ENCODE measurements at places on chromosomes 4 and X.

GRCh38 chr4:46648088-46648744 is 258.3 kb upstream of the GABRA2 start:
- DNase-seq = no peak

DNA sequence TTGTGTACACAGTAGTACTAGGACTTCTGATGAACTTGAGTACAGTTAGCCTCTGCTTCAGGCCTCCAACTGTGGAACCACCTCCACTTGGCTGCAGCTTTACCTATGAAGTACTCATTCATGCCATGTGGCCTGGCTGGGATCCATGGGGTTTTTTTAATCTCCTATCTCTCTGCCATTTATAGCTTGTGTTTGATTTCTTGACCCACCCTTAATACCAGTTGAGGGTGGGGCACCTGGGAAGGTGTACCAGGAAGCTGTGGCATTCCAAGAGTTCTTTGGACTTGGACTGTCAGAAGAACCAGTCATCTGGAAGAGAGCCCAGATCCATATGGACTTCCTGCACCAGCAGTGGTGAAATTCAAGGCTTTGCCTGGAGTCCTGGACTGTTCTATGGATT is 230.1 kb downstream of the SHROOM3 start:
- DNase-seq = no peak

DNA sequence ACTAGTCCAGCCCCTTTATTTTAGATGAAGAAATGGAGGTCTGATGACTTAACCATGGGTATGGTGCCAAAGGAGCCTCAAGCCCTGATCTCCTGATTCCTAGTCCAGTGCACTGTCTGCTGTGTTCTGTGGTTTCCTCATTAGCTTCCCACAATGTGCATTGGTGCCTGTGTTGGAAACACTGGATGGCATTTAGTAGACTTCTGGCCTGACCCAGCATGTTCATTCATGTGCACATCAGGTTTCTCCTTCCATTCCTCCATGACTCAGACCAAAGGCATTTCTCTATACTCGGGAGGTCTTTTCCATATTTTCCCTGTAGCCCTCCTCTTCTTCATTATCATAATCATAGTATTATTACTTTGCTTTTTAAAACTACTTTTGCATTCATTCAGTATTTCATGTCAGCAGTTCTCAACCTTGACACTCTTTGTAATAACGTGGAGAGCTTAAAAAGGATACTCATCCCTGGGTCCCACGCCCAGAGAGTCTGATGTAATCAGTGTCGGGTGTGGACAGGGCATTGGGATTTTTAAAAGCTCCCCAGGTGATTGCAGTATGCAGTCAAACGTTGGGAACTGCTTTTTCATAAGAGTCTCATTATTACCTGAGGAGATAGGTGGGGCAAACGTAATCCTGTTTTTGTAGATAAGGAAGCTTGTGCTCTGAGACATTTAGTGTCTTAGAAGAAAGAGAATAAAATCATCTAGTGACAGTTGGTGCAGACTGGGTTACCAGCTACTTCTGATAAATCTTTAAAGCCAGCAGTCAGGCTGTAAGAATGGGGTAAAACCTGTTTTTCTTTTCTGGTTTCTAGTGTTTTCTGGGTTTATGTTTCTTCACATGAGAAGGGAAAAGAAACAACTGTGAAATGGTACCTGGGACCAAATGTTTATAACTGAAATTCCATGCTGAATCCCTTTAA is 40.9 kb upstream of the XK start:
- no peak for DNase-seq

DNA sequence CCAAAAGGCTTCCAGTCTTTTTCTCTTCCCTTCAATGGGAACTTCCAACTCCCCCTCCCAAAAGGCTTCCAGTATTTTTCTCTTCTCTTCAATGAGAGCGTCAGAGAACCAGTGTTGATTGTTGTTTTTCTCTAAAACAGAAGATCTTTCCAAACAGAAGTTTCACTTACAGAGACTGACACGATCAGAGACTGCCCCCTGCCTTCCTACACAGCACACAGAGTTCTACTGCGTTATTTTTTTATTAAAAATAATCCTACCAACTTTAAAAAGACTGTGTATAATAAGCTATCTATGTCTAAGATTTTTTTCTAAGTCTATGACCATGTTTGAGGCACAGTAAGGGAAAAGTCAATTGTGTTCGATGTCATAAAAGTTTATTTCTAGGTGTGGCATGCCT is 3.5 kb upstream of the HTR2C start:
- no peak for DNase-seq

- DNase-seq = no peak
Observed at GRCh38 chr4:123972031-123972430, 575.4 kb downstream of the SPRY1 start.

DNA sequence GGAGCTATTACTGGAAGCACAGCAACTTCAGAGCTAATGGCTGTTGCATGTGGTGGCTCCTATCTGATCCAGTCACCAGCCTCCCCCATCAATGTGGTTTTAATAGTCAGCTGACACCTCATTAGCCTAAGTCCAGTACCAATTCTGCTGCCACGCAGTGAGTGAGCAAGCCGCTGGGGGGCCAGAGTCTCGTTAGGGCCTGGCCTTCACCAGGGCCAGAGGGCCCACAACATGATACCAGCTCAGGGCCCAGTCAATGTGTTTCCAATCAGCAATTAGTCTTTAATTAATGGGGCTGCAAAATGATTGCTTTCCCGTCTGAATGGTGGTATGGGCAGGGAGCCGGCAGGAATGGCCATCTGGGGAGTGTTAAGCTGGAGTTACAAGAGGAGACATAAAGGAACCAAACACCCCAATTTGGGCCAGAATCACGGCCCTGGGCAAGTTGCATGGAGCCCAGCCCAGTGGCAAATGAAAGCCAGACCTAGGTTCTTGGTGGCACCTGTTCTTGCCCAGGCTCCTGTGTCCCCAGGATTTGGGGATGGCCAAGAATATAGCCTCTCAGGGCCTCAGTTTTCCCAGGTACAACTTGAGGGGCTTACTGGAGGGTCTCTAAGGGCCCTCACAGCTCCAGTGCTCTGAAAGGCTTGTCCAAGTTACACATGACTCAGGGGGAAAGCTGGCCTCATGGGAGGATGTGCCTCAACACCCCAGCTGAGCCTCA is 119.2 kb downstream of the EFNB1 start:
- DNase-seq = peak; percentile 3

GRCh38 chr4:122313006-122313646 is 65.7 kb upstream of the ADAD1 start:
- DNase-seq = no peak

- DNase-seq = no peak
Observed at GRCh38 chr4:30601070-30601865, 118.9 kb upstream of the PCDH7 start.

DNA sequence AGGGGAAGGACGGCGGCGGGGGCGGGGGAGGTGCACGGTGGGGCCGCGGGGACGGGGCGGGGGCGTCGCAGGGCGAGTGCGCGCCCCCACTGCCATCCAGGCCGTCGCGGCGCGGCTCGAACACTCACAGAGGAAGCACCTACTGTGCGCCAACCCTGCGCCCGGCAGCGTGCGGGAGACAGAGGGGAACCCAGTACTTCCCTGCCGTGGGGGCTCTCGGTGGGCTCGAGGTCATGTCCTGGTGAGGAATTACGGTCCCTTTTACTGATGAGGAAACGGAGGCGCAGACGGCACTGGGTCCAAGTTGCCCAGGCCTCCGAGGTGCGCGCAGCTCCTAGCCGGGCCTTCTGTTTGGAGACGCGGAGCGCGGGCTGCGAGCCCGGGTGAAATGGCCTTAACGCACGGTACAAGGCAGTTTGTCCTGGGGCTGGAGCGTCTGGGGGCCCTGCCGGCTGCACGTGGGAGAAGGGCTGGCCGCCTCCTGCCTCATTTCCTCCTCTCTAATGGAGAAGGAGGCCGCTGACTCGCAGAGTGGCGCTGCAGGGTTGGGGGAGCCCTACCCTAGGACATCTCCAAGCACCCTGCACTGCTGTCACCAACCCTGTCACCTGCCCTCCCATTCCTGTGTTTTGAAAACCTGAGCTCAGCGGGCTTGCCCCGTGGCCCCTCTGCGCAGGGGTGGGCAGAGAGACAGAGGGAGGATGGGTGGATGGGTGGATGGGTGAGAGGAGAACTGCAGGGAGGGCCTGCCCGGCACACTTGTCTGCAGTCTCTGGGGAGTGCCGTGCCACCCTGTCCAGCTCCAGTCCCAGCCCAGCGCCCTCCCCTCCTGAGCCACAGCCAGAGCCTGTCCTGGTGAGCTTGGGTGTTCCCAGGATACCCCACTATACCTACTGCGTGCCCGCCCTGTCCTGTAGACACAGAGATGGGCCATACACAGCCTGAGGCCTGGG is 106.0 kb downstream of the ADRA2C start:
- no peak for DNase-seq

DNA sequence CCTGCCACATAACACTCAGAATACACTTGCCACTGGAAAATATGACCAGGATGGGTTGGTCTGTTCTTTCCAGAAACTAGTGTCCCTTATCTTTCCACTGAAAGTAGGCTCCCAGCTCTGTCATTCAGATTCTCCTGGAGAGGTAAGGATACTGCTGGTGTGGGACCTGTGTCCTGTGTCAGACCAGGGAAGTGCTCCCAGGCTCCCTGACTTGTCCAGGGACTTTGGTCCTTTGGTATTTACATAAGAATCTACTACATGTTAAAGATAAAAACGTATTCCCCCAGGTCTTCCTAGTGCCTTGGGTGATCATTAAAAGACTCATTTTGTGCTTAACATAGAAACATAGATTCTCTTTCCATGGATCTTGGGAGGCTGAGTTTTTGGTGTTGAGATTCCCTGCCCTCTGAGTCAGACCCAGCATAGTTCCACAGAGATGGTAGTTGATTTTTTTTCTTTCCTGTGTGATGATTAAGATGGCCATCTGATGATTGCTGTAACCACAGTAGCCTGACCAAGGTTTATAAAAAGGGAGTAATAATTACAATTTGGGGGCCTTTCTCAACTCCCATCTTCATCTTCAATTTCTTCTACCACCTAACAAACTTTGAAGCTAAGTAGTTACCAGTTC is 159.8 kb upstream of the JADE1 start:
- peak; percentile 67 for DNase-seq

GRCh38 chr4:169557061-169557636 is 55.2 kb downstream of the NEK1 start:
- no peak for DNase-seq

DNA sequence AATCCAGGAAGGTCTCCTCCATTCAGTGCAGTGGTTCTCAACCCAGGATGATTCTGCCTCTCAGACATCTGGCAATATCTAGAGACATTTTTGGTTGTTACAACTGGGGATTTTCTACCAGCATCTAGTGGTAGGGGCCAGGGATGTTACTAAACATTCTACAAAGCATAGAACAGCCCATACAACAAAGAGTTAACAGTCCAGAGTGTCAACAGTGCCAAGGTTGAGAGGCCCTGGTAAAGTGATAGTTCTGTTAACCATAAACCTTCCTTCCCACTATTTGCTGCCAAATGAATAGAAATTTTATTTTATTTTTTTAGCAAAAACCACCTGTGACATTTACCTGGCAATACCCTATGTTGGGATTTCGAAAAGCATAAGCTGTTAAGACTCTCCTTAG is 92.8 kb upstream of the UCP1 start:
- no peak for DNase-seq

GRCh38 chr4:171954650-171955049 is 141.4 kb downstream of the GALNTL6 start:
- no peak for DNase-seq

DNA sequence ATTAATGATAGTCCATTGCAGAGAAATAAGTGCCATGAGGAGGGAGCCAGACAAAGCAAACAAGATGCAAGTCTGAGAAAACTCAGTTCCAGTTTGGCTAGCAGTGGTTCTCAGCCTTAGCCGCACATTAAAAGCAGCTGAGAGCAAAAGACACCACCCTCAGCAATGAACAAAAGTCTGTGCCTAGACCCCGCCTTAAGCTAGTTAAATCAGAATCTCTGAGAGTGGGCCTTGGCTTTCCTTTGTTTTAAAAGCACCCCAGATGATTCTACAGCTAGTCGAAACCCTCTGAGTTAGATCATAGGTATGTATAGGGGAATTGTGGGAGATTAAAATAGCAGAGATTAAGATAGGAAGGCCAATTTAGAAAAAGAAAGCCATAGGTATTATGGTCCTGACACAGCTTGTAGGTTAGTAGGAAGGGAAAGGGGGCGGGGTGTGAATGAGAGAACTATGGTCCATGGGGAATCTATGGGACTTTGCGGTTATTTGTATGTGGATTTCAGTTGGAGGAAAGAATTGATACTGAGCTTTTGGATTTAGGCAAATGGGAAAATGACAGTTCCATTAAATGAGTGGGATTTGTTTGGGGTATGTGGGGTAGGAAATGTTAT is 12.0 kb downstream of the SPRY1 start:
- DNase-seq = no peak

DNA sequence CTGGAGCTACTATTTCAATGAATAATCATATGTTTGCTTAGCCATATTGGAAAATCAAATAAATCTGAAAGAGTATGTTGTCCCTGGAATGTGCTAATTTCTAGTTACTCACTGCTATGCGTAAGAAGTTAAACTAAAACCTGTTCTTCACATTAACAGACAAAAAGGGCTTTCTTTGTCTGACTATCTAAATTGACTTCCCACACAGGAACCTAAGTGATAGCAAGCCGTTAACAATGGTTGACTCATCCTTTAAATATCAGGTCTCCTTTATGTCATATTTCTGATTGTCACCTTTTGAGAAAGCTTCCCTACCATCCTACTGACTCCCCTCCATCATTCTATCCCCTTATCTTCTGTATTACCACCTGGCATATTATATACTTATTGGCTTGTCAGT is 81.4 kb downstream of the AMELX start:
- no peak for DNase-seq

DNA sequence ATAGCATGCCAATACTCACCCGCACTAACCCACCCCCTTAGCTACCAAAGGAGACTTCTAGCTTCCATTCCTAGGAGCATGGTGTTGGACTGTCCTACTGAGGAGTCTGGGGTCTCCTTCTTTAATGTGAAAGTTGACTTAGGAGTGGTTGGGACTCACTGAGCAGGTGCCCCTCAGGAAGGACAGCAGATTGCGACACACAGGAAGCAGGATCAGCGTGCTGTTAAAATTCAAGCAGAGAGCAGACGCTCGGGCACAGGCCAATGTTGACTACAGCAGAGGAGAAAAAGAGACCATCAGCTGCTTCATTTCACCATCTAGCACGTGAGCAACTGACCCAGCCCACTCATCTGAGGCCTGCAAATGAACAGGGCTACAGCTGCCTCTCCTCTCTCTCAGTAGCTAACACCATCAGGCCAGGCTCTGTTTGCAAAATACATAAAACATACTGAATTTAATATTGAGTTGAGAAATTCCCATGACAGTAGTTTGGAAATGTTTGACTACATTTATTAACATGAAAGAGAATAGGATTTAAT is 10.8 kb downstream of the NOX1 start:
- no peak for DNase-seq

- DNase-seq = no peak
Observed at GRCh38 chrX:2452317-2452784, 48.4 kb downstream of the DHRSX start.

DNA sequence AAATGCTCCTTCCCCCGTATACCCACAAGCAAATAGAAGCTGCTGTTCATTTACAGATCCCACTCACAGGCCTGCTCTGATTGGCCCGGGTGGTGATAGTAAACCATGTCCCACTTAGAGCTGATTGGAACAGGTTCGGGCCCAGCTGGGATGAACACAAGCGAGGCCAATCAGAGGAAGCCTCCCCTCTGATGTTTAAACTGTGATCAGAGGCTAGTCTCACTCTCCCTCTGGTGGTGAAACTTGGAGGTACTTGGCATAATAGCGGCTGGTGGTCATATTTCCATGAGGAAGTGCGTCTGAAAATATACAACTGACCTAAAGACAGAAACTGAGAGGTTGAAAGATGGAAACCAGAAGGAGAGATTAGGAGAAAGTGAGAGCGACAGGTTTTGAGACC is 51.5 kb upstream of the TRPC3 start:
- DNase-seq = no peak
